ENCODE measurements at places on chromosomes 5 and 9.

GRCh38 chr5:137073189-137073588, 425.9 kb downstream of the SPOCK1 start:
- ATAC-seq: no peak

GRCh38 chr5:133847886-133848285, 120.5 kb downstream of the C5orf15 start:
- no peak for ATAC-seq

GRCh38 chr5:19975795-19976194, 12.2 kb downstream of the CDH18 start:
- no peak for ATAC-seq

DNA sequence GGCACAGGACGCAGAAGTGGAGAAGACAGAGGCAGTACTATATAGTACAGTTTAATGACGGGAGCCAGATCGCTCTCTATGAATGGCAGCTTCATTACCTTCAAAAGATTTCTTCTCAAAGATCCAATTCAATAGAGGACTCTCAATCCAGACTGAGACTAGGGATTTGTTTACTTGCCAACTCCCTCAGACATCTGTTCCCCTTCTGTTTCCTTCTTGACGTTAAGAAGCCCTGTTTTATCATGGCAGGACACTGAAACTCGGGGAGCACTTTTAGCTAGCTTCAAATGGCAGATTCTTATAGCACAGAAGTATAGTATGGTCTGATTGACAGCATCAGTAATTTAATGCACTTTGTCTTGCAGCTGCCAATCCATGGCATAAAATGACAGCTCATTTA, 747.3 kb upstream of the C9orf72 start:
- ATAC-seq: no peak

GRCh38 chr5:73928476-73929070, 302.6 kb downstream of the ARHGEF28 start:
- no peak for ATAC-seq

- ATAC-seq: no peak
Measured at GRCh38 chr9:123998278-123998925, 13.2 kb upstream of the LHX2 start.

DNA sequence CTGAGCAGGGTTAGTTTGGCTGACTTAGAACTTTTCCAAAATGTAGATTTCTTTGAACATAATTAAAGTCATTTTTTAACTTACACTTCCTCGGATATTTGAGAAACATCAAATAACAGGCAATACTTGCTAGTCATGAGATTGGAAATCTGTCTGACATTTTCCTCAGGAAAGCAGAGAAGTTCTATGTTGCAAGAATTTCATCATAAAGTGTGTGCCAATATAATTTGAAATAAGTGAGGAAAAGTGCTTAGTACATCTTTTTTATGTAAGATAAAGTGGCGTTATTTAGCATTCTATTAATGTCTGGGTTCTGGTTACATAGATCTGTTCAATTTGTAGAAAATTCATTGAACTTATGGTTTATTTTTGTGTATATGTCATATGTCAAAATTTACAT, 48.7 kb upstream of the C5orf47 start:
- ATAC-seq: no peak

GRCh38 chr9:122075135-122076030, 17.7 kb downstream of the TTLL11 start:
- ATAC-seq: no peak

DNA sequence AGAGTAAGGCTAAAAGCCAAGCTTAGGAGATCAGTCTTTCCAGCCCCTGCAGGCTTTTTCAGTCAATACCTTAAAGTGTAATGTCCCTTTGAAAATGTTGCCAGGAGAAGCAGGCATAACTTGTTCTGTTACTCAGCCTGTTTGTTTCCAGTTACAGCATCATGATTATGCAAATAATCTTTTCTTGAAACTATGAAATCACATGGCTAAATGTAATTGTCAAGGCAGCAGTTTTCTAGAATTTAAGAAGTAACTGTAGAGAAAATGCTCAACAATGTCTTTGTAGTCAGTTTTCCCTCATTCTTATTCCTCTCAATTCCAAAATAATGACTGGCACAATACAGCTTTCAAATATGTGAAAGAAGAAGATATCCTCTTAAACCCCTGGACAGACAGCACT, 1.9 kb upstream of the GPR107 start:
- ATAC-seq: no peak

GRCh38 chr5:80408484-80409366, 861 bp downstream of the ZFYVE16 start:
- peak; percentile 21 for ATAC-seq

DNA sequence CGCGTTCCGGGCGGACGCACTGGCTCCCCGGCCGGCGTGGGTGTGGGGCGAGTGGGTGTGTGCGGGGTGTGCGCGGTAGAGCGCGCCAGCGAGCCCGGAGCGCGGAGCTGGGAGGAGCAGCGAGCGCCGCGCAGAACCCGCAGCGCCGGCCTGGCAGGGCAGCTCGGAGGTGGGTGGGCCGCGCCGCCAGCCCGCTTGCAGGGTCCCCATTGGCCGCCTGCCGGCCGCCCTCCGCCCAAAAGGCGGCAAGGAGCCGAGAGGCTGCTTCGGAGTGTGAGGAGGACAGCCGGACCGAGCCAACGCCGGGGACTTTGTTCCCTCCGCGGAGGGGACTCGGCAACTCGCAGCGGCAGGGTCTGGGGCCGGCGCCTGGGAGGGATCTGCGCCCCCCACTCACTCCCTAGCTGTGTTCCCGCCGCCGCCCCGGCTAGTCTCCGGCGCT, at the start of gene DAPK1:
Gene DAPK1, plus strand, starts transcription at position 264 of the 442 bp plus-strand sequence. CDS start 1,211 bp downstream, outside the sequence.
- no peak for ATAC-seq

GRCh38 chr5:84303315-84303714, 81.4 kb downstream of the EDIL3 start:
- ATAC-seq: no peak

DNA sequence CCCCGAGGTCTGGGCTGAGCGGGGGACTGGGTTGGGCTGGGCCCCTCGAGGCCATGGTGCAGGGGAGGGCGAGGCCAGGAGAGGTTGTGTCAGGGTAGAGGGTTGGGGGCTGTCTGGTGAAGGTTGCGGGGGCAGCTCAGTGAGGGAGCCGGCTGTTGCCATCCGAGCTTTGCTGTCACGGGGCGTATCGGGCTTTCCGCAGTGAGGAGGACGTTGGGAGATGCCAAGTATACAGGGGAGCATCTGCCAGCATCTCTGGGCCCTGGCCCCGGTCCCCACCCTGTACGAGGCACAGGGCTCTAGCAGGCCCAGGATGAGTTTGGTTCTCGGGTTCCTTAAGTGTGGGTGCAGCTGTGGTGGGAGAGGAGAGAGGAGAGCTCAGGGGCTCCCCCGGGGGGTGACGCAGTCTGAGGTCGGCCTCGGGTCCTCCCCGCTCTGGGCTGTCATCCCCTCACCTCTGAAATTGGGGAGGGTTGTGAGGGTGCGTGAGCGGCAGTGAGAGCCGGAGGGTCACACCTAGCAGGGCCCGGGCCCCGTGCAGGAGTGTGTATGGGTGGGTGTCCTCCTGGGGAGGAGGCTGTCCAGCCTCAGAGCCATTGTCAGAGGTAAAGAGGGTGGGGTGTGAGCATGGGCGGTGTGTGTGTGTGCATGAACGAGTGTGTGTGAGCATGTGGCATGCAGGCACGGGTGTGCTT, 87.3 kb downstream of the COL5A1 start:
- no peak for ATAC-seq

DNA sequence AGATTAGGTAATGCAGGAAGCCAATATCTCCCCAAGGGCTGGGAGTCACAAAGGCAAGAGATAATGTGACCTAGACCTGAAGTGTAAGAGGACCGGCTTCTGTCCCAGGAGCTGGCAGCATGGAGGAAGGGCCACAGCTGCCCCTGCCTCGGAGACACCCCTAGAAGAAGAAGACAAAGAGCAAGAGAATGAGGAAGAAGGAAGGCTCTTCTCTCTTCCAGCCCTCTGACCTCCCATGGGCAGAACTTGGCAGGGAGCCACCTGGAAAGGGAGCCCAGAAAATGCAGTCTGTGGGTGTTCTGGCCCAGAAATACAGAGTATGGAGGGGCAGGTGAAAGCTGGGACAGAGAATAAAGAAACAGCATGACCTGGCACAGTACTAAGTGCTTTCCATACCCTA, 151.0 kb downstream of the C5orf15 start:
- ATAC-seq: no peak

- ATAC-seq: no peak
Measured at GRCh38 chr5:172855597-172856292, 21.7 kb downstream of the ERGIC1 start.

DNA sequence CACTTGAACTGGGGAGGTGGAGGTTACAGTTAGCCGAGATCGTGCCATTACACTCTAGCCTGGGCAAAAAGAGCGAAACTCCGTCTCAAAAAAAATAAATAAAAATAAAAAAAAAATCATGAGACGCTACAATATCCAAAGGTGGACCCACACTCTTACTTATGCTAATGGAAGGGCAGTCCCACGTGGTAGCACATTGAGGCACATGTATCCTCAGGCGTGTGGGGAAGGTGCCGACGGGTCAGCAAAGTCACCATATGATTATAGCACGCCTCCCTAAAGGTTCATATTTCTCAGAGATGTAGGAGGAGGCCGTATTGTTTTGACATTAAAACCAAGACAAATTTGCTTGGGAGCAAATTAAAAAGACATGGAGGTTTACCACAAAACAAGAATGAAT, 201.6 kb downstream of the LRRC70 start:
- no peak for ATAC-seq

- no peak for ATAC-seq
Measured at GRCh38 chr5:74240783-74241750, 399.5 kb downstream of the ENC1 start.

Measured in activated CD4-positive, CD25-positive, alpha-beta regulatory T cell treated with anti-CD3 and anti-CD28 coated beads, Interleukin-2, amount 50 U/mL, for 24 hours (primary cell).